Substantia nigra (tissue), 51 donors: ENCODE measurements at places on chromosomes 7 and 10.

GRCh38 chr7:77393261-77393660 is 22.9 kb downstream of the GSAP start:
- no peak for DNase-seq

DNA sequence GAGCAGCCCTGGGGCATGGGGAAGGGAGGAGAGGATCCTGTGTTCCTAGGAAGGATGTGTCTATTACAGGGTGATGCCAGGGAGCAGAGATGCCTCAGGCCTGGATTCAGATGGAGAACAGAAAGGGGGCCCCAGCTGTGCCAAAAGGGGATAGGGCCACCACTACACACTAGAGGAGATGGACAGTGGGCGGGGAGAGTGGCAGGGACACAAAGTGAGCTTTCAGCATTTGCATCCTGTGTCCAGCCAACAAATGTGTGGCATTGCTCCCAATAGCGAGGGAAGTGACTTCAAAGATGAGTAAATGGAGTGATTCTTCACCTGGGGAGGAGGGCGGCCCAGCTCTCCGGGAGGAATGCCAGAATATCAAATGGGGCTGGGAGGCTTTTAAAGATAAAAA is 64.9 kb upstream of the WAPL start:
- peak; percentile 14 for DNase-seq

DNA sequence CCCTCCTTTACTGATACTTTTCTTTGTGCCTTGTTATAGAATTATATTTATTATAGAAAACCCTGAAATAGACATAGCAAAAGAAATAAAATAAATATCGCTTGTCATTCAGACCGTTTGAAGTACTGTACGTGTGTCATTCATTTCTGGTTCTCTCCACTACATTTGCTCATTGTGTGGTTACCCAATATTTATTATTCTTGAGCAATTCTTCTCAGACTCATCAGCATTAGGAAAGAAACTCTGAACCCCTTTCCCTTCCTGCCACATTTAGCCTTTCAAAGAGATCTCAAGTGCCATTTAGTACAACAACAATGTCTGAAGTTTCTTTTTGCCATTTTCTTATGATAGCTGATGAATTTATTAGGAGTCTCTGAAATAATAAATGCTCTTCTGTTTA is 154.1 kb downstream of the KIAA1217 start:
- DNase-seq = no peak

DNA sequence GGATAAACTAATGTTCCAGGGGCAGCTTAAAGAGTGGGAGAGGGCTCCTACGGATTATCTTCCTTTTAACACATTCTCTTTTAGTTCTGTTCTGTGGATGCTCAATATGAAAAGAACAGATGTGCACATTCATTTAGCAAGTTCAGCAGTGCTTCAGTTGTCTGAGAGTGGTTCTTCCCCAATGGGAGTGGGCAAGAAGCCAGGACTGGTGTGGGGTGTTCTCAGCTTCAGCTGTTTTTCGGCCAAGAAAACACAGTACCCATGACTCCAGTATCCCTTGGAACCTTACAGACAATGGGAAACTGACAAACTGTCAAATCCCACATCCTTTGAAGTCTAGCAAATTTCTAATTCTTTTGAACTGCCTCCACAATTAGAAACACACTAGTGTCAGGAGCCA is 71.5 kb upstream of the LRRC17 start:
- no peak for DNase-seq

- DNase-seq = no peak
Observed at GRCh38 chr7:3896169-3896765, 595.2 kb downstream of the SDK1 start.

DNA sequence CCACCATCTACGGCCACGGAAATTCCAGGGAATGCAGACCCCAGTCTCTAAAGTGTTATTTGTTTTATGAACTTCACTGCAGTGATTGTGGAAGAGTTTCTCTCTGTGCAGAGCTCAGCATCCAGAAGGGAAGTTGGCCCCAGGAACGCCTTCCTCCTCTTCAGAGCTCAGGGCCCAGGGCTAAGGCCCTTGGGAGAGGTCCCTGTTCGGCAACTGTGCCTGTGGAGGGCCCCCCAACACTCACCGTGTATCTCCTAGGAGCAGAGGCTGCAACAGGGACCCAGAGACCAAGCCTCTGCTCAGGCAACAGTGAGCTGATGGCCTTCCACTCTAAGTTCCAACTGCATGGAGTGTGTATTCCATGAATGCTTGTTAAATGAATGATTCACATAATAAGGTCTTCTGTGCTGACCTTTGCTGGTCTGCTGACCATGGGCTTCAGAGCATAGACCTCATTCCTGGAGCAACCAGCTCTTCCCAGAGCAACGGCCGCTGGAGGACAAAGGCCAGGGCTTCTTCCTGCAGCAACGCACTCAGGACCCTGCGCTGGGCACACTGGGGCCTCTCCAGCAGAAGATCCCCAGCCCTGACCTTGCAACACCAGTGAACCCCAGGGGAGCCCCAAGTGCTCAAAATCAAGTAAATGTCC is 7.7 kb downstream of the DIP2C start:
- no peak for DNase-seq

DNA sequence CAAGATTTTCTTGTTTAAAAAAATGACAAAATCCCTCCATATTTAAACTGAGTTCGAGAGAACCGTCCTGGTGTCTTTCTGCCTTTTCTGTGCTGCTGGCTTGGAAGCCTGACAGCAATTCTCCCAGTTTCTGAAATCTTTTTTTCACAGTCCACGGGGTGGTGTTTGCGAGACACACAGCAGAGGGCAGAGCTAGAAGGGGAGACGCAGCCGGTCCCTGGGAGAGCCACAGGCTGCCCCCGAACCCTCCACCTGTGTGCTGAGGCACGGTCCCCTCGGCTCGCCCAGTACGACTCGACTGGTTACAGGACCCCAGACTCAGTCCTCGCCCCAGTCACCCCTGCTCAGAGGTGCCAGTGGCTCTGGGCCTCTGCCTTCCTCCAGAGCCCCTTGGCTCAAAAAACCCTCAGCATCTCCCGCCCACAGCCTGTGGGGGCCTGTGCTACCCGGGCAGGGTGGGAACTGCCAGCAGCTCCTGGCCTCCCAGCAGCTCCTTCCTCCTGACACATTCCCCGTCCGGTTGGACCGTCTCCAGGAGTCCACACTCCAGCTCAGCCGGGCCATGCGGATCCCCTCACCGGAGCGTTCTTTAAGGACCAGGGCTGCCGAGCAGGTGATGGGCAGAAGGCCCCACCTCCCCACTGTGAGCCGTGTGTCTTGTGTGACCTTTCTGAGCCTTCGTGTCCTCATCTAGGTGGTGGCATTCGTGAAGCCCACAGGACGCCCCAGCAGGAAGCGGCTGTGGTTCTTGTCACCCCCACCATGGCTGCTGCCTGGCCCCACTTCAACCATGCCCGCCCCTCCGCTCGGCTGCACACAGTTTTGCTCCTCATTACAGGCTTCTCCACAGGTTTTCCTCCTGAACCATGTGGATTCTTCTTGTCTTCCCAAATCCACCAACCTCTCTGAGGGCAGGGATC is 52.3 kb upstream of the EN2 start:
- DNase-seq = peak; percentile 52

- no peak for DNase-seq
Observed at GRCh38 chr10:110260746-110261477, 43.8 kb downstream of the SMNDC1 start.

- DNase-seq = no peak
Observed at GRCh38 chr7:7219216-7219615, 36.9 kb downstream of the C1GALT1 start.

DNA sequence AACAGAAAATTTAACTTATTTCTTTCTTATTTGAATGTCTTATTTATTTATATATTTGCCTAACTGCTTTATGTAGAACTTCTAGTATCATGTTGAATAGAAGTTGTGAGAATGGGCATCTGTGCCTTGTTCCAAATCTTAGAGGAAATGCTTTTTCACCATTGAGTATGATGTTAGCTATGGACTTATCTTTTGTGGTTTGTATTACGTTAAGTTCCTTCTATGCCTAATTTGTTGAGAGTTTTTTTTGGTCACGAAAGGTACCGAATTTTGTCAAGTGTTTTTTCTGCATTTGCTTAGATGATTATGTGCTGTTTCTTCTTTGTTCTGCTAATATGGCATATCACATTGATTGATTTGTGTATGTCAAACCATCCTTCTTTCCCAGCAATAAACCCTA is 161.0 kb upstream of the TRIM24 start:
- DNase-seq = no peak

DNA sequence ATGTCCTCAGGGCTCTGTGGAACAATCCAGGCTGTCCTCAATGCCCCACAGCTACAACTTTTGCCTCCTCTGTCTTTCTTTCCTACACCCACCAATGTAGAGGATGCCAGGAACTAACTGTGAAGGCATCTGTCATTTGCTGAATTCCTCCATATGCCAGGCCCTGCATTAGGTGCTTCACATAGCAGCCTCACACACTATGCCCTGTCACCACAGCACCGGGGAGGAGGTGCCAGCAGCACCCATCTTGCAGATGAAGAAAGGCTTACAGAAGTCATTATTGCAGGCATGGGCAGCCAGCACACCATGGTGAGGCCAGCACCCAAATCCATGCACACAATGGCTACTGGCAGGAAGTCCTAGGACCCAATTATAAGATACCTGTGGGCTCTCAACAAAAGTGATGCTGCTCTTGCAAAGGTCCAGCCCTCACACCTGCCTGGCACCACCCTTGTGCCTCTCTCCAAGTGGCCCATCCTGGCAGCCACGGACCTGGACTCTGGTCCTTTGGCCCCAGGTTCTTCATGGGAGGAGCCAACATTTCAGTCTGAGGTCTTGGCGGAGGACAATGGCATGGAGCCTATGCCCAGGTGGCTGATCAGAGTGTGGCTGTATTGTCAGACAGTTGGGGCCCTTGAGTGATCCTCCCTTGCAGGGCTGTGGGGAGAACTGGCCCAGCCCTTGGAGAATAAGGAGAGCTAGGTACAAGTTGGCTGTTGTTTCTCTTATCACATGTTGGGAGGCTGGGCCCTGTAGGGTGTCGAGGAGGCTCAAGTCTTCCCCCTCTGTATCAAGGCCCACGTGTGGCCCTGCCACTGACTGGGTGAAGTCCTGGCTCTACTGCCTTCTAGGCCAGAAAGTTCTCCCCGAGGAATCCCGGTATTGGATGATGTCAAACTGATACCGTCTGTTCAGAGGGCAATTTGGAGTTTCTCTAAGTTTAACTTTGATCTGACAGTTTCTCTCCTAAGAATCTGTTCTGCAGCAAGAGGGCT is 14.4 kb upstream of the MYL7 start:
- no peak for DNase-seq

DNA sequence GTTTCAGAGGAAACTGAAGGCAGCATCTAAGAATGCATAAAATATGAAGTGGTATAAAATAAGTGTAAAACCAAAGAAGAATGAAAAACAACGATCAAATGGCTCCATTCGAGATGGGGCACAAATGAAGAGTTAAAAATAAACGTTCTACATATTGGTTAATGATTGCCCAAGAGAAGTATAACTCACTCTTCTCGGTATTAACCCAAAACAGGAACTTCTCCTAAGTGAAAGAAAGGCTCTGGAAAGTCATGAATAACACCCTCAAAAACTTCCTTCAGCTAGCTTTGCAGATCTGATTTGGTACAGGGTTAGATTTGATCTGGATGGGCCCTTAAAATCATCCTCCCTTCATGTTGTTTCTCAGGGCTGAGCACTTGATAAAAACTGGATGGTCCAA is 94.3 kb upstream of the ADO start:
- no peak for DNase-seq

DNA sequence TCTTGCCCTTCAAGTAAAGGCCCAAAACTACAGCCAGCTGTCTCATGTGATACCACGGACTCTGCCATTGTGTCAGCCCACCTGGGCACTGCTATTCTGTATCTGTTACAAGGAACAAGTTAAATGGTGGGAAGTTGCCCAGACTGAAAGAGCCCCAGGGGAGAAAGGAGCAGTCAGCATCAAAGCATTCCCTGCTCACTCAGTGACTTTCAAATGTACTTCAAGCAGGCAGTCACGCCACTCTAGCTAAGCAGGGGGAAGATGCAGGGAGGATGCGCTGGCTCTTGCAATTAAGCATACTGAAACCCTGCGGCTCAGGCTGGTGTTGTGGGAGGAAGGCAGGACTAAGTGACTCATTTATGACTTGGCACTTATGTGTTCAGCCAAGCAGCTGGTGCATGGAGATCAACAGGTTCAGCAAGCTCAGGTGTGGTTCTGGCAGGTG is 1249.6 kb downstream of the TYW1 start:
- no peak for DNase-seq

DNA sequence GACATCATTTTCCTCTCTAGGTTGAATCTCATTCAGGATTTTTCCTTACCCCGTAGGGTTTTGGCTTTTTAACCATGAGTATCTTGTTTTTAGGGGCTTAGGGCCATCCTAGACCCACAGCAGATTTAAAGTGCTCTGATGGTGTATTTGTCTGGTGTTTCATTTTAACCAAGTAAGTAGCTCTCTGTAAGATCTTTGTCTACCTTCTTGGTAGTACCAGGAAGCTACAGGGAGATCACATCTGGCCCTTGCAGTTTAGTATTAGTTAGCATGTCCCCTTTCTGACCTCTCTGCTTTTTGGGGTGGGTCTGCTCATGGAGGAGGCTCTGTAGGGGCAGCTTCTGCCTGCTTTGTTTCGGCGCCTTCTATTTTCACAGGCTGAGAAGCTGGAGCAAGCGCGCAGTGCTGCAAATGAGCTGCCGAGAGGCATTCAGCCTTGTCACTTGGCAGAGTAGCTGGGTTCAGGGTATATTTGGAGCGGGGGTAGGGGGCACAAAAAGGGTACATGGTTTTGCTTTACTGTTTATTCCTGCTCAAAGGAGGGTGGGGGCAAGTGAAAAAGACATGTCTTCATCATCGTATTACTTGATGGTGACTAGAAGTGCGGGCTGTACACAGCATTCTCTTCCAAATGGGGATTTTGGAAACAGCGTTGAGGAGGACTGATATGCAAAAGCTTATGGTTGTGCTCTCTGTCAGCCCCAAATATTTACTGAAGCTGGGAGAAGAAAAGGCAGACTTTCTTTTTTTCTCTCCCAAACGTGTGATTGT is 146.3 kb downstream of the CELF2 start:
- peak; percentile 27 for DNase-seq
